Osteocyte (in vitro differentiated cells): ENCODE measurements at places on chromosomes 7 and 10. TPM values are rescaled to one million over a fixed set of nuclear protein-coding genes. Genes with fewer than 3 reads are reported as not detected.
A peak's percentile ranks its signal among the peaks of the same experiment; 100 is the strongest.

The SPOCK2 gene
- total RNA-seq, result 0.54 and 0.73 TPM in 2 replicates

The OR2A1 gene
- total RNA-seq, result not detected in 2 replicates

The CYP2W1 gene
- total RNA-seq, result not detected in 2 replicates

The ADIRF gene
- not detected in 2 replicates for total RNA-seq

The AKR1C4 gene
- total RNA-seq, result not detected in 2 replicates

The CALML3 gene
- total RNA-seq, result not detected in 2 replicates

The VWDE gene
- total RNA-seq, result not detected in 2 replicates

The NHLRC2 gene
- total RNA-seq, result 36.4 and 39.3 TPM in 2 replicates

The ORAI2 gene
- 46.3 and 47.8 TPM in 2 replicates for total RNA-seq

The WIPF3 gene
- total RNA-seq, result not detected in 2 replicates

DNA sequence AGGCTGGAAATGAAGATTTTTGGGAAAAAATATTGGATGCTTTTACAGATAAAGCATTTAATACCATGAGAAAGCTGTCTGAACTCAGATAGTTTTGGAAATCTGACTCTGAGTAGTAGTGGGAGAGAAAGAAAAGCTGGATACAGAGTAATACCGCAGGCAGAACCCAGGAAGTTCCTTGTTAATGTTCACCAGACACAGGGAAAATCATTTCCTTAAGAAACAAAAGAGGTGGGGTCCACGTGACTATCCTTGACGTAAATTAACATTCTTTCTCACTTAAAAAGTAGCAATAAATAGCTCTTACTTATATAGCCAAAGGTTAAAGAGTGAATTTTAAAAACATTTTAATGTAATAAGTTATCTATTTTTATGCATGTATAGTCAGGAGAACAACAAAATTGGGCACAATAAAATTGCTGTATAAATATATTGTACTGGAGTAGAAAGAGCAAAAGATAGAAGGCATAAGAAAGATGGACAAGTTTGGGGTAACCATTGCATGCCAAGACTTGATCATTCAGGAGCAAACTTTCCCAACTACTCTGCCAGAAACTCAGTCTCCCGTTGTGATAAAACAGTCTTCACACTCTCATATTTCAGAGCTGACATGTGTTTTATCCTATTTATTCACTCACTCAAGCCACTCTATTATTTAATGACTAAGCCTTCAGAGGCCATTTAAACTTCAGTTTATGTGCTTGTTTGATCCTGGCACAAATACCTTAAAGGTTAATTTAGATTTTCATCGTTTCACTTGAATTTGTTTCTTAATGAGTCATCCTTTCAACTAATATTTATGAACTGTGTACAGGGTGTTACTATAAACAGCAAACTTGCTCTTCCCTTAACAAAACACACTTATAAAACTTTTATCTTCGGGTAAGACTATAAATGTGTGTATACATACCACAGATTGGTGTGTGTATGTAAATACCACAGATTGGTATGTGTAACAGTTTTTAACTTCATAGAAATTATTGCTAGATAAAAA is 143.1 kb downstream of the GNAI1 start:
- peak overlapping the region; percentile 37 for H3K4me3 ChIP-seq
- H3K27me3 ChIP-seq, result no peaks in the 10 kb centered on the region
- H3K36me3 ChIP-seq, result no peaks in the 10 kb centered on the region
- H3K27ac ChIP-seq, result peak overlapping the region; percentile 86

- no peak overlapping the region for H3K4me3 ChIP-seq
- H3K27ac ChIP-seq, result no peak overlapping the region
- H3K4me1 ChIP-seq, result no peaks in the 10 kb centered on the region
- H3K36me3 ChIP-seq, result peaks cover 46% of the 10 kb centered on the region
- no peaks in the 10 kb centered on the region for H3K27me3 ChIP-seq
Observed at GRCh38 chr10:100175875-100176274, 10.0 kb downstream of the ERLIN1 start.

DNA sequence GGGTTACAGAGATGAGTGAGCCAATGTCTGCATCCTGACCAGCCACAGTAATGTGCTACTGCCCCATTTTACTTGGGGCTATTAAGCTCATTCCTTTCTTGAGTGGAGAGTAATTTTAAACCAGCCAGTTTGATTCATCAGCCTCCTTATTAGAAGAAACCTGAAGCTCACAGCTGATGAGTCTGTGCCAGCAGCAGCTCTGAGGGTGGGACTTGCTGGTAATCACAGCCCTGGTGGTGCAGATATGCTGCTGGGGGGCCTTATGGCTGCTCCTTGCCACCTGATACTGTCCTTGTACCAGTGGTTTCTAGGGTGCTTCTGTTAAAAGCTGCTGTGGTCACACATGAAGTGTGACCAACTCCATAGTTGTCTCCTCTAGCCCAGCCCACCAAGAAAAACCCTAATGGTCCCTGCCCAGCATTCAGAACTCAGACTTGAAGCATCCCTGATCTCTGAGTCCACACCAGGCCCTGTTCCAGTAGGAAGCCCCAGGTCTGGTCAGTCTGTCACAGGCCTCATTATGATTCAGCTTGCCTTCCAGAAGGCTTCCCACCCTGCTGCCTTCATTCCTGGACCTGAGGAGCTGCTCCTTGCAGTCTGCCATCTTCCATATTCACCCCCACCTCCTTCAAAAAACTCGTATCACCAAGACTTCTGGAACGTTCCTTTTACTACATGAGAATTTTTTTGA is 28.9 kb upstream of the RBM20 start:
- H3K4me1 ChIP-seq, result peaks cover 11% of the 10 kb centered on the region
- no peak overlapping the region for H3K27ac ChIP-seq
- no peak for DNase-seq
- H3K4me3 ChIP-seq, result no peak overlapping the region
- no peaks in the 10 kb centered on the region for H3K36me3 ChIP-seq
- H3K27me3 ChIP-seq, result peaks cover 3% of the 10 kb centered on the region

- no peak overlapping the region for H3K27ac ChIP-seq
- H3K4me1 ChIP-seq, result no peaks in the 10 kb centered on the region
- no peaks in the 10 kb centered on the region for H3K36me3 ChIP-seq
- no peak overlapping the region for H3K4me3 ChIP-seq
Observed at GRCh38 chr10:25334445-25334844, 159.6 kb downstream of the GPR158 start.

DNA sequence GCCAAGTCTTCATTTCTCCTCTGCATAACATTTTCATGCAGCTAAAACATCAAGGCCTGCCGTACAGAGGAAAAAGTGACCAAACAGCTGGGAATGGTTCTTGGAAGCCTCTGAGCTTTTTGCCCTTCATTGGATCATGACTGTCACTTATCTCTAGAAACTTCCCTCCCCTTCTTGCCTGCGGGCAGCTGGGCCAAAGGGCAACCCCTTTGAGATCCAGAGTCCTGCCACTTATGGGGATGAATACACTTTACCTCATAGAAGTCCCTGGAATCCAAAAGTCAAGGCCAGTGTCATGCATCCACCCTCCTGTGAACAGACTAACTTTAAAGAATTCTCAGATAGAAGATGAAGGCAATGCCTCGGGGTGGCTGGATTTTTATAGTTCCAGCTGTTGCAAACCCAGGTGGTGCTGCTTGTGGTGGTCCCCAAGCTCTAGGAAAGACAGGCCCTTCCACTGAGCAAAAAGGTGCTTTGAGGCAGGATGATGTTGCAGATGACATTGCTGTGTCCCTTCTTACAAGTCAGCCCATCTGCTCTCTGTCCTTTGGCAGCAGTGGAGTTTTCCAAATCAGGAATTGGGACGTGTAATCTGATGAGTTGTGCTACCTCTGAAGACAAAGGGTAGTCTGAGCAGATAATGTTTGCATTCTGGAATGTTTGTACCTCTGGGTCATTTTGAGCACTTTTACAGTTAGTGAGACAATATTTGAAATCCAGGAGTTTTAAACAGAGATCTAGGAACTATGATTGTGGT is 64.2 kb downstream of the LRMDA start:
- no peak for DNase-seq
- H3K36me3 ChIP-seq, result no peaks in the 10 kb centered on the region
- no peak overlapping the region for H3K4me3 ChIP-seq
- no peaks in the 10 kb centered on the region for H3K4me1 ChIP-seq
- H3K27ac ChIP-seq, result no peak overlapping the region

- no peaks in the 10 kb centered on the region for H3K36me3 ChIP-seq
- peak overlapping the region; percentile 8 for H3K27ac ChIP-seq
- peaks cover 38% of the 10 kb centered on the region for H3K4me1 ChIP-seq
Observed at GRCh38 chr7:47817917-47818316, 130.3 kb downstream of the PKD1L1 start.

DNA sequence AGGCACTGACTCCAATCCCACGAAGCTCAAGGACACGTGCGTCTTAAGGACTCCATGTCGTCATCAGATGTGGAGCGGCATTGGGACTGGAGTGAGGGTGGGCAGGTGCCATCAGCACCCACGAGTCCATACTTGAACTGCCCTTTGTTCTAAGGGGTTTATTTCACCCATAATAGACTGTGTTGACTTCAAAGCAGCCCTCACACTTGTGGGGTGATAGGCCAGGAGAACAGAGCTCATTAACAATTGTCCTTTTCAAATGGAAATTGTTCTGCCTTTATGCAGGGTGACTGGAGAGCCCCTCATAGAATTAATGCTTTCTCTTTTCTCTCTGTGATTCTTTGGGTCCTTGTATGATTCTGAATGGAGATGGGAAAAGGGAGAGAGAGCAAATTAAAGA is 376.9 kb upstream of the MGMT start:
- H3K36me3 ChIP-seq, result no peaks in the 10 kb centered on the region
- H3K27ac ChIP-seq, result no peak overlapping the region
- H3K4me1 ChIP-seq, result no peaks in the 10 kb centered on the region
- H3K27me3 ChIP-seq, result no peaks in the 10 kb centered on the region

- H3K4me1 ChIP-seq, result no peaks in the 10 kb centered on the region
- H3K4me3 ChIP-seq, result no peak overlapping the region
- DNase-seq, result peak; percentile 64
- H3K36me3 ChIP-seq, result no peaks in the 10 kb centered on the region
- peaks cover 8% of the 10 kb centered on the region for H3K27me3 ChIP-seq
- no peak overlapping the region for H3K27ac ChIP-seq
Observed at GRCh38 chr10:47107007-47107747, 192.8 kb upstream of the GDF10 start.

GRCh38 chr10:62109587-62110293 is 158.9 kb downstream of the RTKN2 start:
- H3K27ac ChIP-seq, result peak overlapping the region; percentile 61
- no peaks in the 10 kb centered on the region for H3K36me3 ChIP-seq
- peaks cover 16% of the 10 kb centered on the region for H3K4me1 ChIP-seq

DNA sequence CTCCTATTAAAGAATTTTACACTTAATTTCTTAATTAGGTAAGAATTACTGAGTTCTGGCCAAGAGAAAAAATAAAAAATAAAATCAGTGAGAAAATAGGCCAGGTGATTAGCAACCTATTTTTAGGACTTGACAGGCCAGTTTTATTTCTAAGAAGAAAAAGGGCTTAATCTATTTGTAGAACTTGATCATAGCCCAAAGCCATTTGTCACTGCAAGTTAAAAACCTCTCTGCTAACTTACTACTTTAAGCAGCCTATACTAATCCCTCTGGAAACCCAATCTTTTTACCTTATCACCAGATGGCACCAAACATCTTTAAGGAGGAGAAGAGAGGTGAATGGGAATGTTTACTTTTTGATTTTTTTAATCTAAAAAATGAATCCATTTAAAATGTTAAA is 222.1 kb upstream of the RHOBTB1 start:
- DNase-seq, result no peak
- peaks cover 5% of the 10 kb centered on the region for H3K4me1 ChIP-seq
- H3K27ac ChIP-seq, result no peak overlapping the region
- peaks cover 6% of the 10 kb centered on the region for H3K36me3 ChIP-seq
- no peak overlapping the region for H3K4me3 ChIP-seq

DNA sequence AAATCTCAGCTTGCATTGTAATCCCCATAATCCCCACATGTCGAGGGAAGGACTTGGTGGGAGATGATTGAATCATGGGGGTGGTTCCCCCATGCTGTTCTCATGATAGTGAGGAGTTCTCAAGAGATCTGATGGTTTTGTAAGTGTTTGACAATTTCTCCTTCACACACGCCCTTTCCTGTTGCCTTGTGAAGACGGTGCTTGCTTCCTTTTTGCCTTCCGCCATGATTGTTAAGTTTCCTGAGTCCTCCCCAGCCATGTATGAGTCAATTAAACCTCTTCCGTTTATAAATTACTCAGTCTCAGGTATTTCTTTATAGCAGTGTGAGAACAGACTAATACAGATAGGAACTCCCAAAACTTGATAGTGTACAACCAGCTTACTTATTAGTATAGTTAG is 98.6 kb downstream of the CREM start:
- H3K27me3 ChIP-seq, result peaks cover 2% of the 10 kb centered on the region
- no peak for DNase-seq
- H3K27ac ChIP-seq, result no peak overlapping the region
- H3K4me3 ChIP-seq, result no peak overlapping the region
- H3K36me3 ChIP-seq, result no peaks in the 10 kb centered on the region

GRCh38 chr10:100119726-100120125 is 38.1 kb upstream of the CPN1 start:
- H3K27me3 ChIP-seq, result peaks cover 22% of the 10 kb centered on the region
- no peaks in the 10 kb centered on the region for H3K36me3 ChIP-seq
- no peak for DNase-seq
- H3K4me1 ChIP-seq, result no peaks in the 10 kb centered on the region

- DNase-seq, result no peak
- peaks cover 89% of the 10 kb centered on the region for H3K4me1 ChIP-seq
- H3K27me3 ChIP-seq, result no peaks in the 10 kb centered on the region
- H3K27ac ChIP-seq, result peak overlapping the region; percentile 77
- peaks cover 2% of the 10 kb centered on the region for H3K36me3 ChIP-seq
- no peak overlapping the region for H3K4me3 ChIP-seq
Observed at GRCh38 chr7:130907439-130907838, 173.4 kb upstream of the KLF14 start.

GRCh38 chr10:8133146-8133545 is 78.7 kb downstream of the GATA3 start:
- H3K4me1 ChIP-seq, result no peaks in the 10 kb centered on the region
- no peak overlapping the region for H3K4me3 ChIP-seq
- H3K36me3 ChIP-seq, result no peaks in the 10 kb centered on the region

- peaks cover 26% of the 10 kb centered on the region for H3K27me3 ChIP-seq
- no peak for DNase-seq
- H3K4me3 ChIP-seq, result no peak overlapping the region
- no peaks in the 10 kb centered on the region for H3K4me1 ChIP-seq
Observed at GRCh38 chr10:20855398-20856038, 41.6 kb downstream of the NEBL start.

- DNase-seq, result no peak
- H3K36me3 ChIP-seq, result no peaks in the 10 kb centered on the region
- no peak overlapping the region for H3K4me3 ChIP-seq
- peaks cover 15% of the 10 kb centered on the region for H3K27me3 ChIP-seq
- no peaks in the 10 kb centered on the region for H3K4me1 ChIP-seq
Observed at GRCh38 chr7:123939784-123940183, 14.7 kb downstream of the SPAM1 start.

GRCh38 chr7:131077735-131078134 is 249.9 kb upstream of the MKLN1 start:
- H3K27ac ChIP-seq, result no peak overlapping the region
- no peak for DNase-seq
- H3K27me3 ChIP-seq, result no peaks in the 10 kb centered on the region

DNA sequence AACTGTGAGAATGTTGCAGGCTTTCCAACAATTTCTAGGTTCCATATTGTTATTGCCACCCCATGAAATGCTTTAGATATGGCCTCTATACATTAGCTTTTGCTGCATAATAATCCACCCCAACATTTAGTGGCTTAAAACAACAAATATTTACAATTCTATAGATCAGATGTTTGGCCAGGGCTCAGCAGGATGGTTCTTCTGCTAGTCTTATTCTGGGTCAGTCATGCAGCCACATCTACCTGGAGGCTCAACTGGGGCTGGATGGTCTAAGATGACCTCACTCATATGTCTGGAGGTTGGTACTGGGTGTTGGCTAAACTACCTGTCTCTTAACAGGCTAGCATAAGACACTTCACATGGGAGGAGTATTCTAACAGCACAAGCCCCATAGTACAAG is 607.3 kb downstream of the LRMDA start:
- H3K4me3 ChIP-seq, result no peak overlapping the region
- no peak overlapping the region for H3K27ac ChIP-seq
- H3K4me1 ChIP-seq, result peaks cover 14% of the 10 kb centered on the region
- H3K36me3 ChIP-seq, result no peaks in the 10 kb centered on the region
- DNase-seq, result no peak
